ENCODE measurements at places on chromosomes 6 and 20.

DNA sequence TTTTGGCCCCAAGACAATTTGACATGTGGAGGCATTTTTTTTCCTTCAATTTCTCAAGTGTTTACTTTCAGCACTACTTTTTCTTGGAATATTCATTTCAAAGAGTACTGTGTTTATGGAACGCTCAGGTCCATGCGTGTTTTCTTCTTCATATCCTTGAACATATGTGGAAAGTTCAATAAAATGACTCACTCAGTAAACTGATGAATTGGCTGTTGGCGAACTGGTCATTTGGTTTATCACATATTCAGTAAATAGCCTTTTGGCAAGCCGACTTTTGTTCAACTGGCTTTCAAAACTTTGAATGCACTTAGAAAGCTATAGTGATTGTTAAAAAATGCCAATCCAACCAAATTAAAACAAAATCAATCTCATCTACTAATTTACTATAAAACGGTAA lies 964.6 kb upstream of the SLC35B3 start:
- DNase-seq: no peak

- no peak for DNase-seq
Measured at GRCh38 chr20:49750611-49751396, 37.1 kb upstream of the B4GALT5 start.

GRCh38 chr6:10411971-10412460 lies 2.9 kb downstream of the TFAP2A start:
- DNase-seq: peak; percentile 79

DNA sequence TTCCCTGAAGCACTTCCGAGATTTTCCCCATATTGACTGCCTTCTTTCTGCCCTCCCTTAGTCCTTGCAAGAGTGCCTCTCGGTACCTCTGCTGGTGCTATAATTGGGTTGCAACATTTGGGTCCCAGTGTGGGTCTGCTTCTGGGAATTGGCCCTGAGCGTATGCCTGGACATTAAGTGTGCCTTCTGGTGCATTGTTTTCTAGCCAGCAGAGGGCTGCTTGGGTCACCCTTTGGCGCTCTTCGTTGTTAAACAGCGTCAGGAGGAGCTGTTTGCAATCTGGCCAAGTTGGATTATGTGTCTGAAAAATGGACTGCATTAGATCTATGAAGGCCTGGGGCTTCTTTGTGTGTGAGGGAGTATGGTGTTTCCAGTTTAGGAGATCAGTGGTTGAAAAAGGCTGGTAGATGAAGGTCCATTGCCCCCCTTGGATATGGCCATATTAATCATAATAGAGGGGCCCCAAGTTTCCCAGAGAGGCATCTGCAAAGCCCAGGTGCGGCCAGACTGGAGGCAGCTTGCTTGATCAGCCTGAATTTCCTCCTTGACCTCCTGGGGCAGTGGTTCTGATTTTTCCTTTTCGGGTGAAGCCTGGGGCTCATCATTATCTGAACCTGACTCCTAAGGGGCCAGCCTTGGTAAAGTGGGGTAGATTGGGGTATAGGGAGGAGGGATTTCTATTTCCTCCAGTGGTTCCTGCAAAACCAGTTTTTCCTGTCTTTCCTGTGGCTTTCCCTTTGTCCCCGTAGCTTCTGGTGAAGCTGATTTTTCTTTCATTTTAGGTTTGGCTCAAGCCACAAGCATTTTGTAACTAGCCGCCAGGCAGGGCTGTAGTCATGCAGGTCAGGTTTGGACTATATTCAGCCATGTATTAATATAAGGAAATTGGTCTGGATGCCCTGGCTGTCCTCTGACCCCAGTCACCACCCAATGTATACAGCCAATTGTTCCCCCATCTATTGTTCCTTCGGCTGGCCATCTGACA lies 85.4 kb upstream of the GPR6 start:
- peak; percentile 49 for DNase-seq

- DNase-seq: no peak
Measured at GRCh38 chr6:103215847-103216246, 1643.9 kb downstream of the HACE1 start.

GRCh38 chr6:164286011-164286410 lies 871.5 kb downstream of the QKI start:
- DNase-seq: peak; percentile 75

DNA sequence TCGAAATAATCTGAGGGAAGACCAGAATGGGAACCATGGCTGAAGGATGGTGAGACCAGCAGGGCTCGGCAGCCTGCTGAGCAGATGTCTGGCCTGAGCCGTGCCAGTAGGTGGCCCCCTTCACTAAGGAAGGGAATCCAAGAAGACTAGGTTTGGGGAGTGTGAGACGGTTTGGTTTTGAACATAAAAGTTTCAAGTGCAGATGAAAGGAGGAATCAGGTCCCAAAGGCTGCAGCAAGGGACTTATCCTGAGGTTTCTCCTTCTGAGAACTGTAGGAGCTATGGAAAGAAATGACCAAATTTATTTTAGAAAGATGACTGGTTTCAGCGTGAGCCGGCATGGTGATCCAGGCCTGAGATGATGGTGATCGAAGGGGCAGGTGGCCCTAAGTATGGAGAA lies 4.6 kb upstream of the OSER1 start:
- DNase-seq: peak; percentile 51

- DNase-seq: no peak
Measured at GRCh38 chr20:39800111-39800510, 838.0 kb downstream of the DHX35 start.

DNA sequence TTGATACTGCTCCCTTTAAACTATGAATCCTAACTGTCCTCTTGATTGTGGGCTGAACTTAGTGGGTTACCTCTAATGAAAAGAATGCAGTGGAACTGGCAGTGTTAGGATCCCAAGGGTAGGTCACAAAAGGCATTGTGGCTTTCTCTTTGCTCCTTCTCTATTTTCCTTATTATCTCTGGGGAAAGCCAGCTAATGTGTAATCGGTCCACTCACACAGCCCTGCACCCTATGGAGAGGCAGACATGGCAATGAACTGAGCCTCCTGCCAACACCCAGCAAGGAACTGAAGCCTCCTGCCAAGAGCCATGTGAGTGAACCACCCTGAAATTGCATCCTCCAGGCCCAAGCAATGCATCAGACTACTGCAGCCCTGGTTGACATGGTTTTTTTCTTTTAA lies 24.6 kb upstream of the ZNF133 start:
- DNase-seq: no peak

Measured in NCI-H1105 (cell line).